ENCODE measurements at places on chromosomes 1 and 21.

DNA sequence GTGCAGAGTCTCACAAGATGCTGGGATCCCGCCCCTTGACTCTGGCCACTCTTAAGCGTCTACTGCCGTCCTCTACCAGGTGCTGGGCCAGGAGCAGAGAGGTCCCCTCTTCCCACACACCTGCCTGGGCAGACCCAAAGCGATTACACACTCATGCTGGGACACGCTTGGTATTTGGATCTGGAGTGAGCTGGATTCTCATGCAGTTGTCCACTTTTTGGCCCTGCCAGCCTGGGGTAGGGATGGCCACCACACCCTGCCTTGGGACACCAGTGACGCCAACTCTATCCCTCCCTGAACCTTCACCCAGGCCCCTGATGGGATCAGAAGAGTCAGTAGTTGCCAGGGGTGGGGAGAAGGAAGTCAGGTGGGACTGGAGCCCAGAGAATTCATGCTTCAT lies 28.6 kb downstream of the ITPKB start:
- DNase-seq, result no peak

DNA sequence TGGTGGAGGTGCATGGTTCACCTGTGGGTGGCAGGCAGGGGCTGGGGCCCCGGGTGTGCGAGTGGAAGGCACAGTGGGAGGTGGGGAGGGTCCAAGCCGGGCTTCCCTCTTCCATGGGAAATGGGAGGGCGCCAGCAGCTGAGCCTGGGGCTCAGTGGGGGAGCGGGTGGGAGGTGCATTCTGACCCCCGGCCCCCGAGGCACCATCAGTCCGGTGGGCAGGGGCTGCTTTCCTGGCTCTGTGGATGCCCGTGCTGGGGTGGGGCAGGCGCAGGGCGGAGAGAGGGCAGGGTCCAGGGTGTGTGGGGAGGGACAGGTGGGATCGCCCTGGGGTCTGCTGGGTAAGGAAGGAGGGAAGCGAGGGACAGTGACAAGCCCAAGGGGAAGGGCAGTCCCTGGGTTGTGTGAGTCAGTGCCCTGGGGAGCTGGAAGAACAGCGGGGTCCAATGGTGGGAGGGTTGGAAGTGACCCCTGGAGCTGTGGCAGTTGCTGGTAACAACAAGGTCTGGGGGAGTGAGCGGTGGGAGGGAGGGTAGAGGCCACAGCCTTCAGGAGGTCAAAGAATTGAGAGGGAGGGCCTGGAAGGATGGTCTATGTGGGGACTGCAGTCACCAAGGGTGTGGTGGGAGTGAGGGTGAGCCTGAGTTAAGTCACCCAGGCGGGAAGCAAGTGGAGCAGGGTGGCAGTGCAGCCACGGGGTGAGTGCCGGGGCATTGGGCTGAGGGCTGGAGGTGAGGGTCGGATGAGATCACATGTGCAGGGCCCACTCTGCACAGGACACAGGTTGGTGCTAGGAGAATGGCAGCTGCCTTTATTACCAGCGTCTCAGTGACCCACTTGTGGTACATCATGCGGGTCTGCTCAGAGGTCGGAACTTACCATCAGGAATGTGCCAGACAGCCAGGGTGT lies 29.6 kb downstream of the LHX4 start:
- DNase-seq, result no peak

- DNase-seq, result no peak
These were observed 7.7 kb downstream of the PRDM15 start for GRCh38 chr21:41871293-41872030.

DNA sequence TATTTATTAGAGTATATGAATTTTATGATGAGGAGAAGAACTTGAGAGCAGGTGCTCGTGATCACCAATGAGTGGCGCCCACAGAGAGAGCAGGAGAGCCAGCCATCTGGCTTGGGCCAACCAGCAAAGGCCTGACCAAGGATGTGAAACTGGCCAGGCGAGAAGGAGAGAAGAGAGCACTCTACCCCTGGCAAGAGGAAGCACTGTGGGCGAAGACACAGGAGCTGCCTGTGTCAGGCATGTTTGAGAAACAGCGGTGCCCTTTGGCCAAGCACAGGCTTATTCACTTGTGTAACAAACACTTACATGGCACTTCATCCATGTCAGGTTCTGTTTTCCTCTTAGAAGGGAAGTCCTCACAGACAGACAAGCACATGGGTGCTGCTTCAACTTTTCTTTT lies 4.2 kb upstream of the SIPA1L2 start:
- no peak for DNase-seq

- DNase-seq, result no peak
These were observed 31.6 kb upstream of the SOX13 start for GRCh38 chr1:204041232-204041767.

DNA sequence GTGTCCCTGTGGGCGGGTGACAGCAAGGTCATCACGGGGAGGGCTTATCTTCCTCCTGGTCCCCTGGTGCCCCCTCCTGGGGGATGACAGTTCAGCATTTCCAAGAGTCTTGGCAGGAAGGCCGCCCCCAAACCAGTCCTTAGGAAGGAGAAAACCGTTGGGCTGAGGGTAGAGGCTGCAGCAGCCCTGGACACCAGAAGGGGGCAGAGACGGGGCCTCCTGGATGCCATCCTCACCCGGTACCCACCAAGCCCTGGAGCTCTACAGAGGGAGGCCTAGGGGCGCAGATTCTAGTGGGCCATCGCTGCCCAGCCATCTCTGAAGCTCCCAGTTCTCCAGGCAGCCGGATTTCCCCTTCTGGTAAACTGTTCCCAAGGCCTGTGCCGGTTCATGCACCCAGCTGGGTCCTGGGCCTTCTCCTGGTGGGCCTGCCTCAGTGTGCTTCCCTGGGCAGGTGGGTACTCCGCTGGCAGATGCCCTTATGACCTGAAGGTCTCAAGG lies 14.8 kb upstream of the ZNF669 start:
- DNase-seq, result no peak

DNA sequence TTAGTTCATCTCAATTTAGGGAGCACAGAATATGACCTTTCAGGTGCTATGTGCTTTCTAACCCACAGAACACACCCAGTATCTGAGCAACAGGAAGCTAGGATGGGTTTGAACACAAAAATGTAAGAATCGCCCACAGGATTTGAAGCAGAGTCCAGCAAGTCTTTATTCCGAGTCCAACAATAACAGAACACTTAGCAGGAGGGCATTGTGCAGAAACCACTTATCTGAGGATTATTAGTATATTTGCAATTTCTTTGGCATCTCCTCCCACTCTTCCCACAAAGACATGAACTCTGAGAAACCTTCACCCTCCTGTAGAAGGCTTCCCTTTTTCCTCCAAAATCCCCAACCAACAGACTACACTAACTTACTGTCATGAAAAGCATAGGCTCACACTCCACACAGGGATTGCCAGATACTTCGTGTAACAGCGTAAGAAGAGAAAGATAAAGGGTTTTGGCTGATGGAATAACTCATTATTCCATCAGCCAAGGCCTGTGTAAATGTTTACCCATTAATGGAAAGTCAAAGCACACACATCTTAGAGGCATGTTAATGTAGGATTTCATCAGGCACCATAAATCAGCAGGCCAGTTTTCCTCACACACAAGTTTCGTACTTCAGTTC lies 16.1 kb downstream of the SIPA1L2 start:
- peak; percentile 7 for DNase-seq

DNA sequence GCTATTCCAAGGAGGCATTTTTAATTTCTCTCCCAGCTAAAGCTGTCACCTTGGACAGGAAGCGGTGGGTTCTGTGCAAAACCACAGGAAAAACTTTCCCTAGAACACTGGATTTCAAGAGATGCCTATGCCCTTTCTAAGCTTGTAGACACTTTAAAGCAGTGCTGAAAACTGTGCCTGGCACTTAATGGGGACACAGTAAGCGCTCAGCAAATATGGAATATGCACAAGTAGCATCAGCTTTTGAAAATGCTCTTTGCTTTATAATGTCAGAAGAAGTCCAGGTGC lies 50.9 kb upstream of the TARBP1 start:
- no peak for DNase-seq

DNA sequence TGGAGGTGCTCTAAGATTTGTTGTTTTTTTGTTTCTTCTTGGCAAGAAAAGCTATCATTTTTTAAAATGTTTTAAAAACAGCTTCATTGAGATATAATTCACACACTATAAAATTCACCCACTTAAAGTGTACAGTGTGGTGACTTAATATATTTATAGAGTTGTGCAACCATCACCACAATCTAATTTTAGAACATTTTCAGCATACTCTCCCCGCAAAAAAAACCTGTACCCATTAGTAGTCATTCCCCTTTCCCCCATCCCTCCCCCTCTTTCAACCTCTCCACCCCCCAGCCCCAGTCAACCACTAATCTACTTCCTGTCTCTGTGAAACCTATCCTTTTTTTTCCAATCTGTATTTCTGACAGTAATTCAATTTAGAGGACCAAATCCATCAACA lies 30.6 kb downstream of the ZC3H11B start:
- DNase-seq, result peak; percentile 2

DNA sequence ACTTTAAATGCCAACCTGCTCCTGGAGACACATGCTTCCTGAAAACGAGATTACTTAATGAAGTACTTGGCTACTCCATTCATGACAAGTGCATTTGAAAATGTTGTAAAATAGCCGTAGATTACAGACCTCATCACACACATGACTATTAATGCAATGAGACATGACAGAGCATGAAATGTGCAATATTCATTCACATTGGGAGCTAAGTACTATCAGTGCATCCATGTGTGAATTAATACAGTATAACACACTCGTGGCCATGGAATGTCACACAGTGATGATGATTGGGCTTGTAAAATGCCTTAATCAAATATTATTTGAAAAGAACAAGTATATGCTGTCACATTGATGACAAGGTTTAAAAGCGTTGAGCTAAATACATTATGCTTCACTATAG lies 407.0 kb downstream of the AMY1C start:
- DNase-seq, result no peak

GRCh38 chr1:230112131-230112701 lies 45.2 kb downstream of the GALNT2 start:
- DNase-seq, result no peak

- DNase-seq, result no peak
These were observed 10.4 kb downstream of the TEX38 start for GRCh38 chr1:46682064-46682463.

DNA sequence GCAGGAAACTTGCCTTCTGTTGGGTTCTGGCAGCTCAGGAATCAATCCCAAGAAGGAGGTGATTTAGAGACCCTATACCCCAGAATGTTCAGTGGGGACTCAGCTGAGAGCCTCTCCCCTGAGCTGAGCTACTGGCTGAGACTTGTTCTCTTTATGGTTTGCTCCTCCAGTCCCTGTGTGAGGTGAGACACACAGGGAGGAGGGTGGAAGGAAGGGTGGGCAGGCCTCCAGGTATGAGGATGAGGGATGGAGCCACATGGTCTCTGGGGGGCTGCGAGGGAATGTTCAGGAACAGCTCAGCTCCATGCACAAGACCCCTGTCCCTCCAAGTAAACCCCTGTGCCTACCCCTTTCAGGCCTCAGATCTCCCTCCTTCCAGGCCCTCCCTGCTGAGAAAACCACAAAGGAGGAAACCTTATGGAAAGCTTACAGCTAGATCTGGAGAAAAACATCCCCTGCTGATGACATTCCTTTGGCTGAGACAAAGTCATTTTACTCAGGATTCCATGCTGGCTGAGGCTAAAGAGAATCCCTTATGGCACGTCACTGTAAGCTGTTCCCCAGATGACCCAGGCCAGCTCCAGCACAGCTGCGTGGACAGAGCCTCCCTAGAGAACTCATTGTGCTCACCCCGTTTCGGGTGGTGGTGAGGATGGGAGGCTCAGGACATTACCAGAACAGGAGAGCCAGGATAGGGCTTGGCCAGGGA lies 91.5 kb upstream of the IPO9 start:
- DNase-seq, result peak; percentile 45

DNA sequence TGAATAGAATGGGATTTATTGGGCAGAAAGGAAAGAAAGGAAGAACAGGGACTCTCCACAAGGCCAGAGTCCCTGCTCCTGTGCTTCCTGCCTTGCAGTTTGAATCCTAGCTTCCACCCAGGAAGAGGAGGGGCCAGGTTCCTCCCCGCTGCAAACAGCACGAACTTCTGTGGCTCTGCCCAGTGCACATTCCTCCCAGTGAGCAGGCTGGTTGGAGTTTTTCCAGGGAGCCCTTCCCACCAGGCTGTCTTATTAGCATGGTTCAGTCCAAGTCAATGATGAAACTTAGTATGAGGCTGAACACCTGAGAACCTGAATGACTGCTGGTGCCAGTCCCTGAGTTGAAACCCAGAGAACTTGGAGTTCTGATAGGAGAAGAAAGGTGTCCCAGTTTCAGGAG lies 247.2 kb downstream of the DUSP10 start:
- DNase-seq, result no peak

GRCh38 chr21:26572702-26573381 lies at the start of gene CYYR1:
TSS of gene CYYR1 (minus strand) at chr21:26573286. CDS start at chr21:26572940, 346 bp downstream.
- DNase-seq, result no peak

- DNase-seq, result no peak
These were observed 213.0 kb downstream of the CRB1 start for GRCh38 chr1:197481101-197481500.

DNA sequence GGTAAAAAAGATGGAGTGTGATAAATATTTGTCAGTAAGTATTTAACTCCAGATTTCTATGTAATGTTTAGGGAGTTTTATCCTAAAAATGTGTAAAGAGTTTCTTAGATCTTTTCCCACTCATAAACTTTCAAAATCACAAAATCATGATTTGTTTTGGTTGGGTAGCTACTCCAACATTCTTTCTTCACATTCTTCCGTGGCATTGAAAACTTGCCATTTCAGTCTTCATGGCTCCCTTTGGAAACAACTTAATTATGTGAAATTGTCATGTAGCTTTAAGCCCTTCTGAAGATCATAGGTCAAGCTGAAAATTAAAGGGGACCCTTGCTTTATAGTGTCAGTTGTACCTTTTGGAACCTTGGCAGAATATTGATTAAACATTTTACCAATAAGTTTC lies 73.2 kb downstream of the ADGRL2 start:
- DNase-seq, result no peak
